Right lung (tissue), 10 donors: ENCODE measurements at places on chromosomes 16 and 17. TPM values are rescaled to one million over a fixed set of nuclear protein-coding genes. Genes with fewer than 3 reads are reported as not detected.

AATK gene
- polyA plus RNA-seq, result 27.2 TPM

PKMYT1 gene
- polyA plus RNA-seq, result 16.4 TPM

SP6 gene
- 6.3 TPM for polyA plus RNA-seq

GRCh38 chr16:13313351-13313750 is 412.0 kb downstream of the SHISA9 start:
- no peak for DNase-seq

DNA sequence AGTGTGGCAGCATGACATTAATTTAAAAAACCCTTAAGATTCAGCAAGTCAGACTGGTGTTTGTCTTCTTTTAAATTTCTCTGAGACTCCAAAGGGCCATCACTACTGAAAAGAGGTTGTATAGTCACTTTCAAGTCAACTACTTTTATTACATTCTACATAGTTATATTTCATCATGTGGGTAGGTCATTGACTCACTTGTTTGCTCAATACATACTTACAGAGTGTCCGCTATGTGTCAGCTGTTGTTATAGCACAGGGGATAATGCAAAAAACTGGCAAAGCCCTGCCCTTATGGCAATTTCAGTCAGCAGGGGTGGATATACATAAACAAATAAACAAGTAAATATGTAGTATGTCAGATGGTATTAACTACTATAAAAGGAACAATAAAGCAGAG is 2.5 kb upstream of the MYH4 start:
- no peak for DNase-seq

DNA sequence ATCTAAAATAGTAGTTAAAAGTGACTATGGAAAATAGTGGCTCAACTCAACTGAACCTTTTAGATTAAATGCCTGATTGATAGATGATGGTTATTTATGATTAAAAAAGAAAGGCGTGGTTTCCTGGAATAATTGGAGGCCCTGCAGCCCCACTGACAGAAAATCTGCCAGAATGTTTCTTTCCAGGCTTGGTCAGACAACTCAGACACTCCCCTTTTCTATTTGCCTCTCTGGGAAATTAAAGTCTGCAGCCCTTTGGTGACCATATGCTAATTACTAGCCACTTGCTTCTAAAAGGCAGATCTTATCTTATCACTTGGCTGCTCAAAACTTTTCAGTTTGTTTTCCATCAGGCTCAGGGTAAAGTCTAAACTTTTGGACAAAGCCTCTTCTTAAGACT is 506.0 kb downstream of the TMEM114 start:
- DNase-seq, result no peak

DNA sequence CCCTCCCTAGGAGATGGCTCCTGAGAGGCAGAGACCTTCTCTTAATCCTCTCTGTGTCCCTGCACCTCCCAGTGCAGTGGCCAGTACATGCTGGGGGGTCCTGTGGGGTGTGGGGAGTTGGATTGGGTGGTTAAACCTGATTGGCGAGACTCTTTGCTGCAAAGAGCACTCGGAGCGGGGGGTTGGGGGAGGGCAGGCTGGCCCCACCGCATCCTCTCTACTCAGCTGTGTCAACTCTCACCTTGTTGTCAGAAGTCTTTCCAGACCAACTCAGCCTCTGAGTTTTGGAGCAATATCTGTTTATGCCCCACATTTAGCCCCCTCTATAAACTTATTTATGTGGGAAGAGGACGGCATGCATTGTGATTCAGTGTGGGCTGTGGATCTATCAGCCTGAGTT is 40.0 kb downstream of the SMARCE1 start:
- no peak for DNase-seq
